ENCODE measurements at places on chromosomes 2 and 18.

DNA sequence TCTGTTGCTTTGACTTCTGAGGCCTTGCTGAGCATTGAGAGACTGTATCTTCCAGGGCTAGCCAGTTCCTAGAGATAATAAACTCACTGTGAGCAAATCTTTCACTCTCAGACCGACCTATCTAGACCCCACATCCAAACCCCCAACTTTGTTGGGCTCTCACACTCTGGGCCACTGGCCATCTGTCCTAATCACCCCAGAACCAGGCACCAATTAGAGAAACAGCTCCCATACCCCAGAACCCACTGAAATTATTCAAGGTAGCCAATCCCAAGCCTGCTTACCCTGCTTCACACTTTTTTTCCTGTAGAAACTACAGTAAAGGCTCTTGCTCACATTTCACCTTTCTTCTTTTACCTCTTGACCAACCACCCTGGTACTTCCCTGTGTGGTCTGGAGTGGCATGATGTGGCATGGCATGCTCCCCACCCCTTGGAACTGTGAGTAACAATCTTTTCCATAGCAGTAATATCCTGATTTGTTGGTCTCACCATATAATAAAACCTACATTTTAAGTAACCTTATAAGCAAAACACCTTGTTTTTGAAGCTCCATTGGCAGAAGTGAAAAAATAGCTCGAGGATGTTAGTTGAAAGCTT is 55.2 kb downstream of the ANKRD12 start:
- no peak for DNase-seq

GRCh38 chr2:26001743-26002351 is 19.6 kb upstream of the KIF3C start:
- DNase-seq: no peak

- no peak for DNase-seq
Observed at GRCh38 chr2:120489023-120489422, 143.1 kb downstream of the INHBB start.

GRCh38 chr2:5482929-5483331 is 209.3 kb upstream of the SOX11 start:
- no peak for DNase-seq

DNA sequence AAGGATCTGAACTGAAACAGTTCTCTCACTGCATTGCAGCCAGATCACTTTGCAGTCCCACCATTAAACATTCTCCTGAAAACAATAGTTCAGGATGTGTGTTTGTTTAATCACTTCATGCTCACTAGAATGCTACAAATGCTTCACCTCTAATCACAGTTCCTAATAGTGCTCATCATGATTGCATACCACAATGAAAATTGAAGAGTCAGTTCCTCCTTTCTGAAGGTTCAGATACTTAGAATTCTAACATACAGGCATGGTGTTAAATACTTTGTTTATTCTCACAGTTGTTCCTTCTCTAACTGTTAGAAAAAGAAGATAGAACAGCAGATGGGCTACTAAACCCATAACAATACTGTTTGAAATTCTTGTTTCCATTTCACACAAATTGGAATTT is 622.3 kb upstream of the ACVR2A start:
- DNase-seq: no peak

DNA sequence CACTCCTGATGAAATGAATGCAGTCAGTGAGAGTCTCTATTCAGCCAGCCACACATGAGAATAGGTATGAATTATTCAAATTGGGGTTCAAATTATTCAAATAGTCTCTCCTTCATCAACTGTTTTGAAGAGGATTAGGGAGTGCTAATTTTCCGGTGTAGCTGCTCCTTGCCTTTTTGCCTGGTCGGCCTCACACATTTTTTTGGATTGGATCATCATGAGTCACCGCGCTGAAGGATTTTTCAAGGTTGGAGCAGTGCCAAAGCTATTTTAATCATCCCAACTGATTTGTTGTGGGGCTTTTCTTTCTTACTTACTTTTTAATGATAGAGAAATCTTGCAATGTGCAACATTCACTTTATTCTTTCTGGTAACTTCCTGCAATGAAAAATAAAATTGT is 2.4 kb upstream of the DTNA start:
- DNase-seq: no peak

- DNase-seq: no peak
Observed at GRCh38 chr2:99471654-99472599, 17.9 kb downstream of the REV1 start.

All from activated CD4-positive, alpha-beta T cell treated with anti-CD3 and anti-CD28 coated beads, Interleukin-2, Interleukin-6, amounts not matched to agents 100 ng/mL and 50 ng/mL, durations not matched to agents 16 hours and 8 hours (primary cell).